ENCODE measurements at places on chromosomes 3 and 15.

DNA sequence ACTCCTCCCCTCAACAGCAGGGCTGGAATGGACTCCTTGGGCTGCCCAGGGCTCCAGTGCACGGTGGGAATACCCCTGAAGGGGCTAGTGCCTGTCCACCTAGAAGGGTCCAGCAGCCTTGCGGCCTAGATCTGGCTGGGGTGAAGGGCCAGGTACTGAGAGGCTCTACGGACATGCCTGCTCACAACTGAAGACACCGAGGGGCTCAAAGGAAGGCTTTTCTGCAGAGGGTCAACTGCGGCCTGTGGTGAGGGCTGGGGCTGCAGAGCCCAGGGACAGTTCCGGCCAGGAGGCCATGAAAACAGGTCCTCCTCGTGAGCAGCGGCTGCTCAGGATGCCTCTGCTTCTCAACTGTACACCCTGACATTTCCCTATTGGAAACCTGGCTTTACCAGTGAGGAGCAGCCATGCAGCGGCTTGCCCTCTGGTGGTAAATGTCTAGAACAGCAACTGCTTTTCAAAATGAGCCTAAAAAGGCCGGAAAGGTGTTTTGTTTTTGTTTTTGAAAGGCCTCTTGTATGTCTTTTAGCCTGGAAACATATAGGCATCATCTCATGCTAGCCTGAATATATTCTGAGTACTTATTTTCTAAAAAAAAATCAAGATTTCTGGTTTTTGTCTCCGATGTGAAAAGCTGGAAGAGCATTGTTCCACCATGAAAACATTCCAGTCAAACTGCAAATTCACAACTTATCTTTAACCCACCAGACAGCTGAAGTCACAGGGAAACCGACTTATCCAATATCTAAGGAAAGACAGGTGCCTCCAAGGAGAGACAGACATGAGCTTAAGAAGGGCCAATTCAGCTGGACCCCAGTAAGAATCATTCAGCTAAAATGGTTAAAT lies 163.4 kb downstream of the KLF13 start:
- no peak for DNase-seq

DNA sequence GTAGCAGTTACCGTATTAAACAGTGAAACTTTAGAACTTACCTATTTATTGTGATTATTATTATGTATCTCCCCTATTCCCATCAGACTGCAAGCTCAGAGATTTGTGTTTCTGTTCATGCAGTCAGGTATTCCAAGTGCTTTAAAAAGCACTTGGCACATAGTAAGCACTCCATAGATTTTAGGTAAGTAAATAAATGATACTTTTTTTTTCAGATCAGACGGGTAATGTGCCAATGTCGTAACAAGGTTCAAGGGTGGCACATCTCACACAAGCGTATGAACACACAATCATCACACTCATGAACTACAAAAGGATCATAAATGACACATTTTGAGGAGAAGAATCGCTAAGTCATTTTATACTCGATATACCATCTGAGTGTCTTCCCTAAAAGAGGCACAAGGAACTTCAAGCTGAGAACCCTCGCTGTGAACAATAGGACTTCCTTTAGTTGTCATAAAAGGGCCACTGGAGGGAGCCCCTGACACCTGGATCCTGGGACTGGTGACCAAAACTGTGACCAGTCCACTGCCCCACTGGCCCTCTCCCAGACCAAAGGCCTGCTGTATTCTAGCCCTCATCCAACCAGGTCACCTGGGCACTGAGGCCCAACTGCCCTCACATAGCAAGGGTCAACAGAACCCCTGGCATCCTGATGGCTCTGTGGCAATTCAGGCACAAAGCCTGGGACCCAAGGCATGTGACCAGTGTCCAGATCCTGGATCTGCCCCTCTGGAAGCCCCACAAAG lies 32.1 kb downstream of the KIF9 start:
- no peak for DNase-seq

DNA sequence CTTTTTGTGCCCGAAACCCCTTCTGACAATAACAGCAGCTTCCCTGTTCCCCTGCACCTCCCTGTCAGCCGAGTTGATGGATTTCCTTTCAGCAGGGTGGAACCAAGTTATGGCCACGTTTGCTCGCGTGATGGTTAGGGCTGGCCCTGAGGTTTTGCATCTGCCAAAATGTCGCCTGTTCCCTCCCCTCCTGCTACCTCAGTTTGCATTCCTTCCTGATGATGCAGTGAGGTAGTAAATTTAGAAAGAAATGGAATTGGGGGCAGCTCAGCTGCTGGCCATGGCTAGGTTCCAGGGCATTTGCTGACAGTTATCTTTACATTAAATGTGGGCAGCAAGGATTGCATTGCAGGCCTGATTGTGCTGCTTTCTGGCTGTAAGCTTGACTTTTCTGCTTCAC lies 13.2 kb downstream of the LIMD1 start:
- no peak for DNase-seq

DNA sequence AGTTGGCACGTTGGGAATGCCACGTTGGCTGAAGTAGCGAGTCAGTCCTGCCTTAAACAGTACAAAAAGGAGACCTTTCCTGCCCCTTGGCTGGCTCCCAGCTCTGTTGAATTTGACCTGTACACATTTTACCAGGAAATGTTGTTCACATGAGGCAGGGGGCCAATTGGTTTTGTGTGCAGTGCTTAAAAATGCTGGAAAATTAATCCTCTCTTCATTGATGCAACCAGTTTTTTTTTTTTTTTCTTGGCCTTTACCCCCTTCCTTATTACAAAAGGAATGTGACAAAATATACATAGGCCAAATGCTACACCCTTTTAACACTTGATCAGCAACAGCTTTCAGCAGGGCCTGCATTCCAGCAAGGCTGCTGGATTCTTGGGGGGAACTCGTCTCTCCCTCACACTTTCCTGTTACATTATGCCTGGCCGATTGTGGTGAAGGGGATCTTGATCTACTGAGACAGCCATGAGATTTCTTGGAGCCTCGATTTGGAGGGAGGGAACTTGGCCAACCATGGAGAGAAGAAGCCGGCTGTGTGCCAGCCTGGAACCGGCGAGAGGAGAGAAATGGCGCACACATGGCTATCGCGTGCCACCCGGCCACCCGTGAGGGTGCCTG lies 93.1 kb downstream of the DNASE1L3 start:
- no peak for DNase-seq

DNA sequence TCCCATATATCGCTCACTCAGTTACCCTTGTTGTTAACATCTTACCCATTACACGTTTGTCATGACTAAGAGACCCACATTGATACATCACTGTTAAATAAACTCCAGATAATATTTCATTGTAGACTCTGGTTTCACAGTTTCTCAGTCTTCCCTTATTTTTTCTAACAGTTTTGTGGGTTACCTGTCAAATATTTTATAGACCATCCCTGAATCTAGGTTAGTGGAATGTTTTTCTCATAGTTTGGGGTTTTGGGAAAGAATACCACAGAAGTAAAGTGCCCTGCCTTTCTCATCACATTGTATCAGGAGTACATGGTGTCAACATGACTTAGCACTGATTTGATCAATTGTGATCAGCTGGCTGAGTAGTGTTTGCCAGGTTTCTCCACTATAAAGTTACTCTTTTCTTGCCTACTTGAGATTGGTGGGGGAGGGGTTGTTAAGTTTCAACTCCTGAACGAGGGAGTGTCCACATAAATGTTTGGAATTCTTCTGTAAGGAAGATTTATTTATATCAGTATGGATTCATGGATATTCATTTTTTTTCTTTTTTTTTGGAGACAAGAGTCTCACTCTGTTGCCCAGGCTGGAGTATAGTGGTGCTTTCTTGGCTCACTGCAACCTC lies 25.9 kb downstream of the RNF111 start:
- no peak for DNase-seq

GRCh38 chr3:83048556-83048955 lies 1287.1 kb upstream of the GBE1 start:
- DNase-seq: no peak

DNA sequence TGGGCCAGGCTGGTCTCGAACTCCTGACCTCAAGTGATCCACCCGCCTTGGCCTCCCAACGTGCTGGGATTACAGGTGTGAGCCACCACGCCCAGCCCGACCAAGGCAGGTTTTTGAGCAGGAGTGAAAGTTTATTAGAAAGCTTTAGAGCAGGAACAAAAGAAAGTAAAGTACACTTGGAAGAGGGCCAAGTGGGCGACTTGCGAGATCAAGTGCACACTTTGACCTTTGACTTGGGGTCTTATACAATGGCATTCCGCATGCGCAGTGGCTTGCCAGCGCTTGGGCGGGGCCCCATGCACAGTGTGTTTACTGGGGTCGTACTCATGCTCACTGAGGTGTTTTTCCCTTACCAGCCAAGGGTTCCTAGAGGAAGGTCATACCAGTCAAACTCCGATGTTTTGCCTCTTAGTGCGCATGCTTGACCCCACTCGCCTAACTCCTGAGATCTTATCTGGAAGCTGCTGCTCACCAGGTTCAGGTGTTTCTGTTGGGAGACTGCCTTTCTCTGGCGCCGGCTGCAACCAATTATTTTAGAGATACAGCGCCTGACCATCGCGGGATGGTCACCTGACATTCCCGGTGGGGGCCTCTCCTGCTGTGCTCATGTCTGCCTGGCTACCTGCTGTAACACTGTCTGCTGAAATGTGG lies 46.9 kb upstream of the FLNB start:
- no peak for DNase-seq

DNA sequence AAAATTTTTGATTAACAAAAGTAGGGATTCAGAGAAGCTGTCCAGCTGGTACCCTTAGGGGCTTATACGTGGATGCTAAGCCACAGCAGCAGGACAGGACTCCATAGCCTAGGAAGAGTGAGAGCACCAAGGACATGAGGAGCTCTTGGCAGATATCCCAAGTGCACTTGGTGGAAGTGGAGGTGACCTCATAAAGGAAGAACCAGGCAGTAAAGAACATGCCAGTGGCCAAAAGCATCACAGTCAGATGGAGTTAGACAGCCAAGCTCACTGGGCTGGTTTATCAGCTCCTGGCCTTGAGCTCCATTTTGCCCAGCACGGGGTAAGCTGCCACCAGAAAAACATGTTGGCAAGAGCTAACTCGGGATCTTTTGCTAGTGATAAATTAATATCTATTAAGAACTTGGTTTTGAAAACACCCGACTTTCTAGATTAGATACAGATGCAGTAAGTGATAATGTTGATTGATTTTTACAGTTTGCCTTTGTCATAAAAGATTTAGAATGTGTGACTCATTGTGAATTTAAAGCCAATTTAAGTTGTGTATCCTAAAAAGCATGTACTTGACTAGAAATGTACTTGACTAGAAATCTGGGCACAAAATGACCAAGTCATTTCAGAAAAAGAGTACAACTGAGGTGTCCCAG lies 108.0 kb downstream of the CMSS1 start:
- DNase-seq: no peak

GRCh38 chr3:39250116-39250747 lies 29.6 kb downstream of the CX3CR1 start:
- DNase-seq: no peak

GRCh38 chr3:148333091-148333490 lies 364.6 kb upstream of the AGTR1 start:
- DNase-seq: no peak

DNA sequence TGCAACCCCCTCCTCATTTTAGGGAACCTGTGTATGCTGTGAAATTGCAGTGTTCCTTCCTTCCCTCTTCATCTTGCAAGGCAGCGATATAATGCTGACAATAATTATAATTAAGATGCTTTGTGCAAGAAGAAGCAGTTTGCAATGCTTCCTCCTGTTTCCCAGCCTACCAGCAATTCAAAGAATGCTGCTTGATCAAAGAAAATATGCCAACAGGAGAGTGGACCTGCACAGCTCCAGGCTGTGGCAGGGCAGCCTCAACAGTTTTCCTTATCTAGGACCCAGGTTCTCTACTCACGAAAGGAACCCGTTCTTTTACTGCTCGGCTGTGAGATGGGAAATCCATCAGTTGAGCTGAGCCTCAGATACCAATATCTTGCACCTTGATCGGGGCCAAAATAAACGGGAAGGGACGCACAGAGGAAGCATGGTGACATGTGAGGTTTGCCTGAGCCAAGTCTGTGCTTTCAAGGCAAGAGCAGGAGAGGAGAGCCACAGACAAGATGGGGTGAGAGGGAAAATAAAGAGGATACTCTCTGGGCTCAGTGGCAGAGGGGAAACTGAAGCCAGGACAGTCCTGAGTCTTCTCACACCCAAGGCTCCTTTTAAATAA lies 22.6 kb upstream of the LRTM1 start:
- DNase-seq: no peak

DNA sequence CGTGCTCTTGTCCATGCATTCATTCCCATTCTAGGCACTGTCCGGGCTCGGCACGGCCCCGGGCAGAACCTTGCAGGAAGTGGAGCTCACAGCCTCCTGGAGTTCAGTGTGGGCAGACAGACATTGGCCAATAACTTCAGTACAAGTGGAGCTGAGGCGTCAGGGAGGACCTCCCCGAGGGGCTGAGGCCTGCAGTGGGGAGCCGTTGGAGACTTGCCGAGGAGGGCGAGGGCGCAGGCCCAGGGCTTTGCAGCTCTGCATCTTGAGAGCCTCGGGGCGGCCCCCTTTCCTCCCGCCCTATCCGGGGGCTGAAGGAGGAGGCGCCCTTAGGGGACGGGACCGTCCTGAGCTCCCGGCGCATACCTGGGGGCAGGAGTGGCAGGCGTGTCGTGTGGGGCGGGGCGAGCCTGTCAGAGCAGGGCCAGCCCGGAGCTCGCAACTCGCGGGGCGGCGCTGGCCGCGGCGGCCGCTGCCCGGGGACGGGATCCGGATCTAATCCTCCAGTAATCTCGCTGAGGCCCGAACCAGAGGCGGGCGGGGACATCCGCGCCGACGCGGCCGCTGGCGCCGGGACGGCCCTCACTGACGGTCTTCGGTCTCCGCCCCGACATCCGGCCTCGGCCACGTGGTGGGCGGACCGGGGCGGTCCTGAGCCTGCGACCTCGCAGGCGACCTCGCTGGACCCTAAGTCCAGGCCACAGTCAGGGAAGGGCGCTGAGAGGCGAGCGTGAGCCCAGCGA lies at the start of gene ACY1:
ACY1 (plus strand) TSS at position 698 of the 740 bp plus-strand sequence. CDS start 530 bp downstream, outside the sequence.
- DNase-seq: peak; percentile 86

GRCh38 chr3:95721938-95722337 lies 1092.5 kb upstream of the EPHA6 start:
- no peak for DNase-seq

- DNase-seq: no peak
These were observed 290.5 kb upstream of the VEPH1 start for GRCh38 chr3:157793745-157794144.

DNA sequence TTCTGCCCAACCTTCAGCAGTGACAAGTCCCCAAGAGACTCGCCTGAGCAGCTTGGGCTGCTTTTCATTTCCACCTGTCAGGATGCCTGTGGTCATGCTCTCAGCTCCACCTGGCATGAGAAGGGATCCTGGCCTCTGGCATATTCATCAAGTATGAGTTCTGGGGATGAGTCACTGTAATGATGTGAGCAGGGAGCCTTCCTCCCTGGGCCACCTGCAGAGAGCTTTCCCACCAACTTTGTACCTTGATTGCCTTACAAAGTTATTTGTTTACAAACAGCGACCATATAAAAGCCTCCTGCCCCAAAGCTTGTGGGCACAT lies 3.5 kb downstream of the MYD88 start:
- peak; percentile 21 for DNase-seq

DNA sequence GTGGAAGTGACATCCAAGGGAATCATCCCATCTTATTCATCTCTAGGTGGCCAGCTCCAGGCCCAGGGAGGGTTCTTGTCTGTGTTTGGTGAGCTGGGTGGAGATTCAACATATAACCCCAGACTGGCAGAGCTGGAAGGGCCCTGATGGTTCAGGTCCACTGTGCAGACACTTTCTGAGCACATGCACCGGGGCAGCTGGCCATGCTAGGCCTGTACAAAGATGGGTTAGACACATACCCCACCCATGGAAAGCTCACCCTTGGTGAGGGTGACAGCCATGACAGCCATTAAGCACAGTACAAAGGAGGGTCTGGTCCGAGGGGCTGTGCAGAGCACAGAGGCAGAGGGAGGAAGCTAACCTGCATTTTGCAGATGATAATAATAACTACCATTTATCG lies 100.4 kb downstream of the CORO2B start:
- no peak for DNase-seq

GRCh38 chr15:81531109-81531592 lies 157.1 kb upstream of the TMC3 start:
- no peak for DNase-seq
